ENCODE measurements at places on chromosomes 1 and 21.

GRCh38 chr1:12177999-12178441 is 11.2 kb downstream of the TNFRSF1B start:
- DNase-seq = peak; percentile 41

GRCh38 chr1:25006770-25007169 is 76.7 kb upstream of the RUNX3 start:
- peak; percentile 14 for DNase-seq

DNA sequence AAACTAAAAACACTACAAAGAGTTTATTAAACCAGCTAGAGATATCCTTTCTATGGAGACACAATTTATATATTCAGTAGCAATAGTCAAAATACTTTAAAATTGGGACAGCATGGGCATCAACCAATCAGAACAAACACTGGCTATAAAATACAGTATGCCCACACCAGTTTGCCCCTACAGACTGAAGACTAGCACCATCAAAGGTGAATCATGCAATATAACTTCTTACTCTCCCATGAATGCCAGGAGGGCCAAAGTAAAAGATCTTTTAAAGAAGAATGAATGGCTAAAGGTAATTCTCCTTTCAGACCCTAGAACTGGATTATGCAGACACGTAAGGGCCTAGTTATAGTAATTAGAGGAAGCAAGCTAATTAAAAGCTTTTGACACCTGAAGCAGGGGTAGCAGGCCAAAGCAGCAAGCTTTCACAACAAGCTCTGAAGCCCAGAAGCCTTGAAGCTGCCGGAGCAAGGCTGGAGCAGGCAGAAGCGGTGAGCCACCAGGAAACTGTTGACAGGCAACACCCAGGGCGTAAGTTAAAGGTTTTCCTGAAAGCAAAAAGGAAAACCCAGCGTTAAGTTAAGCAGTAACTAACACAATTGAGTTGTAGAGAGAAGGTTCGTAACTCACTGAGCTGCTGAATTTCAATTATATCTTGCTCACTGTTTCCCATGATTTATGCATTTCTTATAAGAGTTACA is 99.3 kb downstream of the CDC42BPA start:
- DNase-seq = no peak

DNA sequence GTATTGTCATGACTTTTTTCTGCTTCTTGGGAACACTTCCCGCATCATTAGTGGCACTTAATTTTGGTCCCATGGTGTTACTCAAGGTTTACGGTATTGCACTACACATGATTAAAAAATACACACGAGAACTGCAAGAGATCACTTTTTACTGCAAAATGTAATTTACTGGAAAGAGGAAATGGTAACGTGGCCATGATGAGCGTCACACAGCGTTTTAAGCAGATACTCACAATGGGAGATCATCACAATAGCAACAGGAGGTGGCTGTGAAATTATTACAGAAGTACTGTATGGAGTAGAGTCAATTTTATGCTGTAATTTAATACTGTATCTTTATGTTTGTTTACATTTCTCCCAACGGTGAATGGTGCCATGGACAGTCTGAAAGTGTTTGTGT is 1510.3 kb downstream of the AMY1C start:
- DNase-seq = no peak

GRCh38 chr1:95282518-95282895 is 48.5 kb downstream of the RWDD3 start:
- no peak for DNase-seq

- DNase-seq = no peak
These were observed 4.9 kb downstream of the CSTB start for GRCh38 chr21:43771199-43771675.

GRCh38 chr1:243507001-243507671 is 251.3 kb downstream of the SDCCAG8 start:
- no peak for DNase-seq

DNA sequence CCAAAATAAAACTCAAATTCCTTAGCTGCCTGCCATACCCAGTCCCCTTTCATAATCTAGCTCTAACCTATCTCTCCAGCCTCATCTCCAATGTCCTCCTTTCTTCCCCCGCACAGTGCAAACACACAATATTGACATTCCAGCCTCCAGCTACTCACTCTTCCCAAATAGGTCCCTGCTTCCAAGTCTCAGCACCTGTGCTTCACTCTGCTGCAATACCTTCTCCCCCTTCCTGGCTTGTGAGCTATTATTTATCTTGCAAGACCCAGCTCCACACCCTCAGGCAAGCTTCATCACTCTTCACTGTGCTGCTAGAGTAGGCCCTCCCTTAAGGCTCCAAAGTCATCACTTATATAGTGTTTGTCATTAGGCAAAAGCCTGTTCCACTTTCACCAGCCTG is 9.7 kb downstream of the PLPP3 start:
- DNase-seq = no peak

GRCh38 chr1:234578735-234579134 is 31.2 kb downstream of the IRF2BP2 start:
- DNase-seq = no peak

GRCh38 chr1:90711696-90712095 is 5.4 kb downstream of the BARHL2 start:
- DNase-seq = no peak

DNA sequence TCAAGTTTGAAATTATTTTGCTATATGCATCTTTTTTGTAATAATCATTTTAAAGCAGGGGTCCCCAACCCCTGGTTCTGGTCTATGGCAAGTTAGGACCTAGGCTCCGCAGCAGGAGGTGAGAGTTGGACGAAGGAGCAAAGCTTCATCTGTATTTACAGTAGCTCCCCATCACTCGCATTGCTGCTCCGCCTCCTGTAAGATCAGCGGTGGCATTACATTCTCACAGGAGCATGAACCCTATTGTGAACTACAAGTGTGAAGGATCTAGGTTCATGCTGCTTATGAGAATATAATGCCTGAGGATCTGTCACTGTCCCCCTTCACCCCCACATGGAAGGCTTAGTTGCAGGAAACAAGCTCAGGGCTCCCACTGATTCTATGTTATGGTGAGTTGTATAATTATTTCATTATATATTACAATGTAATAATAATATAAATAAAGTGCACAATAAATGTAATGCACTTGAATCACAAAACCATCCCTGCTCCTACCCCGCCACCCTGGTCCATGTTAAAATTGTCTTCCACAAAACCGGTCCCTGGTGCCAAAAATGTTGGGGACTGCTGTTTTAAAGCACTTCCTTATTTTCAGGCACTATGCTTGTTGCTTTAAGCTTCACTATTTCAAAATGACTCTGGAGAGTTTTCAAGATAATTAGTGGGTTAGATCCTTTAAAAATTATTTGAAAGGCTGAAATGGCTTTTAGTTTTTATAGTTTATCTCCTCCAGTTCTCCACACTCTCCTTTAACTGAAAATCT is 74.8 kb downstream of the PLA2G4A start:
- no peak for DNase-seq

DNA sequence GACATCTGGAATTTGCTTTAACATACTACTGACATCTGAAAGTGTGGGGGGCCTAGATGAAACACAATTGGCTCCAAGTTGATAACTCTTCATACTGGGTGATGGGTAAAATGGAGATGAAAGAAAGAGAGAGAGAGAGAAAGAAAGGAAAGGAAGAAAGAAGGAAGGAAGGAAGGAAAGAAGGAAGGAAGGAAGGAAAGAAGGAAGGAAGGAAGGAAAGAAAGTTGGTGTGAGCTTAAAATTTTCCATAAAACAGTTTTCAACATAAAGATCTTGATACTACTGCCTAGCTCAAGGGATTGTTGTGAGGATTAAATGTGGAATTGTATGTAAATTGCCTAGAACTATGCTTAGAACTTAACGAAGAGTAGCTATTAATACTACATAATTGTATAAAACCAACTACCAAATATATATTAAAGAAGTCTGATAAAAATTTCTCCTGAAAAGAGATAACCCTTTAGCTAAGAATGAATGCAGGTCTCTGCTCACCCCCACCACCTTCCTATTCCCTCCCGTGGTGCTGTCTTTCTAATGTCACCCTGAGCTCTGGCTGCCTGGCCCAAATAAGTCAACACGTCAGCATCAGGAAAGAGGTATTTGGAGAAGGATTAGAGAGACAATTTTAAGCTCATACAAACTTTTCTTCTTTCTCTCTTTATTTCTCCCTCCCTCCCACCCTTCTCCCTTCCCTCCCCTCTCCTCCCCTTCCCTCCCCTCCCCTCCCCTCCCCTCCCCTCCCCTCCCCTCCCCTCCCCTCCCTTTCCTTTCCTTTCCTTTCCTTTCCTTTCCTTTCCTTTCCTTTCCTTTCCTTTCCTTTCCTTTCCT is 89.3 kb upstream of the SGIP1 start:
- no peak for DNase-seq

DNA sequence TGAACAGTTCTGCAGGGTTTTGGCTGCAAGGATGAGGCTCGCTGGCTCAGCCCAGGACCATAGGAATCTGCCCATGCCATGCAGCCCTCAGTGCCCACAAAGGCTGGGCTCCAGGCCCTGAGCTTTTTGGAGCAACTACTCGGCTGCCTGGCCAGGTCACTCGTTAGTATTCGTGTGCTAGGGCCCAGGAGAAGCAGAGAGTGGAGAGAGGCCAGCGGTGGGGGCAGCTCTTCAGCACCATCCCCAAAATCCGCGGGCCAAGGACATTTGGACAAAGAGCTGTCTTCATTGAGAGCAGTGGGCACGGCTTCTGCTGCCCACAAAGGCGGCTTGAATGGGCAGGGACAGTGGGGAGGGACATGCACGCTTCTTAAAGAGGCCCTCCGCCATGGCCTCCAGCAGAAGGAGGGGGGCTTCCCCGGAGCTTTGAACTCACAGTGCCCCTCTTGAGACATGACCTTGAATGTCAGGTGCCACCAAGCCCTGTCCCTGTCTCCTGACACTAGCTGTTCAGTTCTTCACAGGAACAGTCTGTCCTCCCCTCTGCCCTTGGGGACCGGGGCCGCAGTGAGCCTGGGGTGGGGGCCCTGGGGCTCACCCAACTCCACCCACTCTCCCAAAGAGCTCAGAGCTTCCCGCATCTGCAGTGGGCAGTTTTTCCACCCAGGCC is 106.1 kb upstream of the ARHGEF16 start:
- DNase-seq = no peak

- DNase-seq = no peak
These were observed 2.8 kb downstream of the DOP1B start for GRCh38 chr21:36159356-36159921.

- peak; percentile 77 for DNase-seq
These were observed 131.6 kb downstream of the LHX8 start for GRCh38 chr1:75265792-75266191.

- DNase-seq = no peak
These were observed 71.3 kb downstream of the OBSCN start for GRCh38 chr1:228279011-228279721.

DNA sequence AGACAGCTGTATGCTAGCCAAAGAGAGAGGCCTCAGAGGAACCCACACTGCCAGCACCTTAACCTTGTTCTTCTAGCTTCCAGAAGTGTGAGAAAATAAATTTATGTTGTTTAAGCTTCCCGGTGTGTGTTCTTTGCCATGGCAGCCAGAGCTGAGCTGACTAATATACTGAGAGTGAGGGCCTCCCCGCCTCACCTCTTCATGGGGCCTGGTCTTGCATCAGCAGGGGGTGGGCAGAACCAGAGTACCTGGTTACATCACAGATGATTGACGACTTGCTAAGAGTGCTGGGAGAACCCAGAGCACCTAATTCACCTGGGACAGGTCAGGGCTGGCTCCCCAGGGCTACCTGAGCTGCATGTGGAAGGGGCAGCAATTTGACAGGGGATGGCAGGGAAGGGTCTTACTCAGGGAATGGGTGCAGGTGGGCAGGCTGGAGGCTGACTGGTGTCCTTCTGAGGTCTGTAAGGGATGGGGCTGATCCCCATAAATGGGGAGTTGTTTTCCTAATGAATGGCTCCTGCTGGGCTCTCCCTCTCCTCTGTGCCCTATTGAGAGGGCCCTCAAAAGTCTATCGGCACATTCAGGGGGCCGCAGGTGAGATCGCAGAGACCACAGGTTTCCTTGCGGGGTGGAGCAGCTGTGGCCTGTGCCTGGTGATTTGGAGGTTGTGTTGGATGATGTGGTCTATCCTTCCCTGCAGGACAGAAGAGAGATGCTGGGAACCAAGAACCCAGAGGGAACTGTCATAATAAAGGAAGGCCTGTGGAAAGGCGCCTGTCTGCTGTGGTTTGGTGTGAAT is 60.6 kb upstream of the ETV3 start:
- peak; percentile 35 for DNase-seq

GRCh38 chr1:92679980-92680379 is 104.9 kb downstream of the EVI5 start:
- DNase-seq = no peak

DNA sequence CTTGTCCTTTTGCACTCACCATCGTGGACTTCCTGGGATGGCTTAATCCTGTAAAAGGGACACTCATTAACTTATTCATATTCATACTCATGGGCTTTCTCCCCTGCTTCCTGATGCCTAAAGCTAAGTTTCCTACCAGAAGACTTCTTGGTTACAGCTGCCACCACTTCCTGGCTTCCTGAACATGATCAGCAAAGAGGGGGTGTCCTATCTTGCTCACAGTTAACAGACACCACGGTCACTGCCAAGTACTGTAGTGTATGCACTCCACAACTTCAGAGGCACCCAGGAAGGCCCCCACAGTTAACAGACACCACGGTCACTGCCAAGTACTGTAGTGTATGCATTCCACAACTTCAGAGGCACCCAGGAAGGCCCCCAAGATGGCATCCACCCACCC is 177.8 kb downstream of the SIPA1L2 start:
- no peak for DNase-seq

DNA sequence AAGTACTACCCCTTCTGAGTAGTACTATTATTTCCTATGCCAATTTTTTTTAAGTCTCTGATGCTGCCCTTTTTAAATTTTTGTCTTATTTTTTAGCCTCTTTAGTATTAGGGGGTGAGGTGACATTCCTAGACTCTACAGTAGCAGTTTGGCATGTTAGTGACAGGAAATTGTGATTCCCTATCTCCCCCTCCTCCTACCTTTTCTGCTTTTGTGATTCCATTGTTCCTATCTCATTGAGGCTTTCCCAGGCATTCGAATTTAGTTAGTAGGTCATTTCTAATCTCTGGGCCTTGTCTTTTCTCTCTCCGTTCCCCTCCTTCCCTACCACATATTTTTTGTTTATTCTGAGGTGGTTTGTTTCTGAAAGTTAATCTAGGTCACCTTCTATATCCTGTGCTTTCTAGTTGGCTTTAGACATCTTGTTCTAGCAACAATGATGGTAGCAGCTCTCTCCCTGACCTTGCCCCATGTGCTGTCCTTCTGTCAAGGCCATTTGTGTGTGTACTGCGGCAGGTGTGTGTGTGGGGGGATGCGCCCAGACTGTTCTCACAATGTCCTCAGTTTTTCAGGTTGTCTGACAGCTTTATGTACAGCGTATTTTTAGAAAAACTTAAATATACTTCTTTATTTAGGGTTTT is 21.5 kb downstream of the SEMA6C start:
- no peak for DNase-seq

GRCh38 chr1:55367273-55367672 is 152.1 kb upstream of the USP24 start:
- no peak for DNase-seq

Data from HT-29 (cell line).